ENCODE measurements at places on chromosomes 2 and 18. TPM values are rescaled to one million over a fixed set of nuclear protein-coding genes. Genes with fewer than 3 reads are reported as not detected.

The SLC23A3 gene
- 0.62 TPM for total RNA-seq

The LRRC30 gene
- total RNA-seq: not detected

The CIB4 gene
- 0.16 TPM for total RNA-seq

The FAM237A gene
- not detected for total RNA-seq

The M1AP gene
- not detected for total RNA-seq

The TCF7L1 gene
- 7.3 TPM for total RNA-seq

The TFCP2L1 gene
- 0.85 TPM for total RNA-seq

The EFEMP1 gene
- 47.0 TPM for total RNA-seq

The RBM44 gene
- total RNA-seq: 0.33 TPM

The ALKAL2 gene
- not detected for total RNA-seq

The TM4SF20 gene
- total RNA-seq: 9.7 TPM

The SNORC gene
- total RNA-seq: 8.3 TPM

The CTIF gene
- total RNA-seq: 13.5 TPM

The SCYGR4 gene
- not detected for total RNA-seq

The TXNL4A gene
- 146 TPM for total RNA-seq

The HOXD3 gene
- total RNA-seq: 0.15 TPM

The CCDC68 gene
- total RNA-seq: 5.8 TPM

The KIAA2012 gene
- not detected for total RNA-seq

The OR6B2 gene
- not detected for total RNA-seq

The SCG2 gene
- total RNA-seq: 1.1 TPM

The SAP130 gene
- total RNA-seq: 13.2 TPM

The AMER3 gene
- not detected for total RNA-seq

The ABCG8 gene
- not detected for total RNA-seq

The ARHGAP28 gene
- 0.09 TPM for total RNA-seq

The CXCR4 gene
- total RNA-seq: 0.44 TPM

The STK36 gene
- total RNA-seq: 13.6 TPM

The ADD2 gene
- 23.6 TPM for total RNA-seq

The RAB6C gene
- not detected for total RNA-seq

The PKDCC gene
- 32.9 TPM for total RNA-seq

The UGT1A4 gene
- total RNA-seq: not detected

The GPAT2 gene
- not detected for total RNA-seq

The LRATD1 gene
- not detected for total RNA-seq

The CTAGE1 gene
- not detected for total RNA-seq

The RND3 gene
- 55.6 TPM for total RNA-seq

The VWC2L gene
- not detected for total RNA-seq

Data from A549 treated with DMSO at 1 μM for 4 hours (cell line).